Urinary bladder (tissue), 4 donors: ENCODE measurements at places on chromosomes 11 and 22. TPM values are rescaled to one million over a fixed set of nuclear protein-coding genes. Genes with fewer than 3 reads are reported as not detected.

DNA sequence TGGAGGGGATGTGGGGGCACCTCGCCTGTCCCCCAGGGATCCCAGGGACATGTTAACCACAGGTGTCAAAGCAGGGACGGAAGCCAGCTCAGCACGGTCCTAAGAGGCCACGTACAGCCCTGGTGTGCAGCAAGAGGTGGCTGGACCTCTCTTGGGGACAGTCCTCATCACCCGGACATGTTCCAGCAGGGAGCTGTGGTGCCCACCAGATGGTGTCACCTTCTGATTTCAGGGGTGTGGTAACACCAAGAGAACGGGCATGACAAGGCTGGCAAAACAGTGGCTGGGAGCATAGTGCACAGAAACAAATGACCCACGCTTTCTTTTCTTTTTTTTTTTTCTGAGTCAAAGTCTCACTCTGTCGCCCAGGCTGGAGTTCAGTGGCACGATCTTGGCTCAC lies 25.6 kb upstream of the COMT start:
- no peak for DNase-seq

DNA sequence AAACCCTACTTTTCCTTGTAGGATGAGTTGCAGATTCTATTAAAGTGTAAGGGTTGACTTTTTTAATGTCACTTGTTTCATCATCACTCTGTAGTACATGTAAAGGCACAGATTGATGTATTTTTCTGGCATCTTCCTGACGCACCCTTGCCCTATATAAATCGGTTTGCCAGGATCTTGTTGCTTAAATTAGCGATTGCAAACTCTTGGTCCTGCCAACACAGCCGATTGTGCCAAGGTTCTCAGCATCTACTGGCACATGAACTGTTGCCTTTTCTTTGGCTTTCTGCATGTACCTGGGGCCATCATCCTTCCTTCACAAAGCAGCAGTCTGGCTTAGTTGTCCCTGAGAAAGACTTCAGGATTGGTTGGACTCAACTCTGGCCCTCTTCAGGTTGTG lies 7.5 kb upstream of the LIN7C start:
- no peak for DNase-seq

DNA sequence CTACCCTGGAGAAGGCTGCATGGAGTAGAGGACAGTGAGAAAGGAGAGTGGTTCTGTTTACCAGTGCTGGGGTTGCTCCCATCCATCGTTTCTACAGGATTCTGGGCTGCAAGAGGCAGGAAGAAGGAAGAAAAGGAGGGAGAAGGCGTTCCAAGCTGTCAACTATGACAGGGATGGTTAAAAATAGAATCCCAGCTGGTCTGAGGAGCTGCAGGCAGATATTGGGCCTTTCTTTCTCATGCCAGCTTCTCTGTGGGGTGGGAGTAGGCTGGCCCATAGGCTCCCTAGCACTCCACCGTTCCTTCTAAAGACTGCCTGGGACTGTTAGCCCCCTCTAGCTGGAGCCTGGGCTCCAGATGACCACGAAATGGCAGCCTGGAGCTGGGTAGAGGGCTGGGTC lies 13.6 kb downstream of the CCKBR start:
- no peak for DNase-seq

DNA sequence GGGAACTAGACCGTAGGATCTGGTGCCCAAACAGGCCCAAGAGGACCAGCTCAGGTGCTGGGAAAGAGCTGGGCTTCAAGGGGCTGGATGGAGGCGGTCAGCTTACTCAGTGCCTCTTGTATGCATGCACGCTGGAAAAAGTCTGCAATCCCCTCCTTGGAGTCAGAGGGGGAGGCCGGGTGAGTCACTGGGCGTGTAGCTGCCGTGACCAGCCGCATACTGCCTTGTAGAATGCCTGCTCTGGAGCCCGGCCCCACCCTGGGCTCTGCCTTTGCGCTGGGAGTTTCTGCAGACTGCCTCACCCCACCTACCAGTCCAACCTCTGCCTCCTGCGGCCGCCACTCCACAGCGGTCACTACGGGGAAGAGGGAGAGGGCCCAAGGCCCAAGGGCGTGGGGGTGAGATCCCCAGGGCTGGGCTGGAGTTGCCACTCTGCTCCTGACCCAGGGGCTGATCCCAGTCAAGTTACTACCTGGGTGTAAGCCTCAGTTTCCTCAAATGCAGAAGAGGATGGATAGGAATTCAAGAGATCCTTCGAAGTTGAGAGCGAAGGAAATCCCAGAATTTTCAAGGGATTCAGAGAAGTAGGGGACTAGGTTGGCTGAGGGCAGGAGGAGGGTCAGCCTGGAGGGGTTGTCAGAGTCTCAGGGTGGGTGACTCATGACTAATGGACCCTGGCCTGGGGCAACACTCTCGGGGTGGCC lies 4.2 kb downstream of the MRGPRF start:
- no peak for DNase-seq

DNA sequence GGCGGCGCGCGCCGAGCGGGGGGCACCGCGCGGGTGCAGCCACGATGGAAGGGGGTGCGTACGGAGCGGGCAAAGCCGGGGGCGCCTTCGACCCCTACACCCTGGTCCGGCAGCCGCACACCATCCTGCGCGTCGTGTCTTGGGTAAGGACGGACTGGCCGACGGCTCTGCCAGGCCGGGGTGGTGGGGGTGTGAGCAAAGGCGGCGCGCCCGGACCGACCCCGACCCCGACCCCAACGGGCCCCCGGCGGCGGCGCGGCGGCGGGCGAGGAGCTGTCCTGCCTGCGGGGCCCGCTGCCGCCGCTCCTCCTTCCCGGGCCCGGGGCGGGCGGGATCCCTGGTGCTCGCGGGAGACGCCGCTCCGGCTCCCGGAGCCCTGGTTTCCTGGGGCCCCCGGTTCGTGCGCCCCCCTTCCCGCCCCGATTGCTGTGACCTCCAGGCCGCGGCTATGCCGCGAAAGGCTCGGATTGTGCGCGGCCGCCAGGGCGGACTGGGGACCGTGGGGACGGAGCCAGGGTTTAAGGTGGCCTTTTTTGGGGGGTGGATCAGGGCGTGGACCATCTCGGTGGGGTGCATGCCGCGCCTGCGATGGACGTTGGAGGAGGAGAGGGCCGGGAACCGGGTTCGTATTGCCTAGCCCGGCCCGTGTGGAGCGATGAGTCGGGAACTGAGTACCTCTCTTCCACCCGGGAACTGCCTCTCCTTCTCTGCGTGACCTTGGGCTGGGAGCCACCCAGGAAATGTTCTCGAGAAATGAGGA lies at the start of gene SYNGR1:
TSS of gene SYNGR1 (plus strand) at position 25 of the 760 bp plus-strand sequence. CDS start at position 45, 20 bp downstream.
- DNase-seq, result no peak

GRCh38 chr22:36807627-36808026 lies 9.2 kb downstream of the PVALB start:
- DNase-seq, result no peak

CARD18 gene
- total RNA-seq, result not detected

DNA sequence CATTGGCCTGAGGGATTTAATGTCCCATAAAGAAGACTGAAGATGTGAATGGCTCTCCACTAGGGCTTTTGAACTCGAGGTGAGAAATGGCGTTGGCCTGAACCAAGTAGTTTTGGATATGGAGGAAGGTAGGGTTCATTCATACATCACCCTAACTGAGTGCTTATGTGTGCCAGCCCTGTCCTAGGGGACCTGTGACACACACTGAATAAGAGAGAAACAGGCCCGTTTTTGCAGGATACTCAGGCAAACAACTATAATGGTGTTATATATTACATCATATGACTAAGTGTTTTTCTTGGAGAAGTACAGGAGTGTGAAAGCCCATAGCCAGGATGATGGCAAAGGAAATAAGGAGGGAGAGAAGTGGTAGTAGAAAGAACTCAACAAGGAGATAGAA lies 368.1 kb downstream of the TMEM135 start:
- DNase-seq, result no peak

- DNase-seq, result no peak
Observed at GRCh38 chr11:69912911-69913451, 93.8 kb upstream of the FGF3 start.

GRCh38 chr11:99571094-99571493 lies 550.3 kb downstream of the CNTN5 start:
- no peak for DNase-seq

SPON1 gene
- total RNA-seq, result 131 TPM

DNA sequence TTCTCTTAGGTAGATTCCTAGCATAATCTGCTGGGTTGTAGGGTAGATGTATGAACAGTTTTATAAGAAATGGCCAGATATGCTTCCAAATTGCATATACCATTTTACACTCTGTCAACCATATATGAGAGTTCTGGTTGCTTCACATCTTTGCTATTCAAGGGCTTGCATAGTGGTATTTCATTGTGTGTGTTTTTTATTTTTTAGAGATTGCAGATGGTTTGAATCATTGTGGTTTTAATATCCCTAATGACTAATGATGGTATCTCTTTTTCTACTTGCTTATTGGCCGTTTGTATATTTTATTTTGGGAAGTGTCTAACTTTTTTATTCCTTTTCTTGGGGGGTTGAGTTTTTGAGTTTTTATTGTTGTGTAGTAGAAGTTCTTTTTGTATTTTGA lies 26.9 kb downstream of the RNF214 start:
- DNase-seq, result no peak

GRCh38 chr22:24007253-24008021 lies 2.2 kb upstream of the GSTT4 start:
- no peak for DNase-seq

- no peak for DNase-seq
Observed at GRCh38 chr11:80782135-80782885, 1341.5 kb upstream of the TENM4 start.

DNA sequence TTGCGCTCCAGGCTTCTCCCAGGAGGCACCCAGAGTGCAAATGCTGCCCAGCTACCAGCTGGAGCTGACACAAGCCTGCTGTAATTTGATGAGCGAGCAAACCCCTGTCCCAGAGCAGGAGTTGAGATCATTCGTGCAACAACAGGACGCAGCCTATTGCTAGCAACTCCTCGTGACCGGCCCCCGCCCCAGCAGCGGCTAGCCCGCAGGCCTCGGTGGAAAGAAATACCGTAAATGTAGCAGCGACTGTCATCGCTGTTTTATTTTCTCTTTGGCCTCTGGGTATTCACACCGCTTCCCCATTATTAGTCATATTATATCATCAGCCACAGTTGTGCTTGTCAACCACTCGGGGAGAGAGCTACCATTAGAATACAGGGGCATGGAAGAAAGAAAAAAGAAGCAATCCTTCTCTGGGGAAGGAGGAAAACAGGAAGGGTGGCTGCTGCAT lies 59.2 kb upstream of the ATXN10 start:
- DNase-seq, result no peak

DNA sequence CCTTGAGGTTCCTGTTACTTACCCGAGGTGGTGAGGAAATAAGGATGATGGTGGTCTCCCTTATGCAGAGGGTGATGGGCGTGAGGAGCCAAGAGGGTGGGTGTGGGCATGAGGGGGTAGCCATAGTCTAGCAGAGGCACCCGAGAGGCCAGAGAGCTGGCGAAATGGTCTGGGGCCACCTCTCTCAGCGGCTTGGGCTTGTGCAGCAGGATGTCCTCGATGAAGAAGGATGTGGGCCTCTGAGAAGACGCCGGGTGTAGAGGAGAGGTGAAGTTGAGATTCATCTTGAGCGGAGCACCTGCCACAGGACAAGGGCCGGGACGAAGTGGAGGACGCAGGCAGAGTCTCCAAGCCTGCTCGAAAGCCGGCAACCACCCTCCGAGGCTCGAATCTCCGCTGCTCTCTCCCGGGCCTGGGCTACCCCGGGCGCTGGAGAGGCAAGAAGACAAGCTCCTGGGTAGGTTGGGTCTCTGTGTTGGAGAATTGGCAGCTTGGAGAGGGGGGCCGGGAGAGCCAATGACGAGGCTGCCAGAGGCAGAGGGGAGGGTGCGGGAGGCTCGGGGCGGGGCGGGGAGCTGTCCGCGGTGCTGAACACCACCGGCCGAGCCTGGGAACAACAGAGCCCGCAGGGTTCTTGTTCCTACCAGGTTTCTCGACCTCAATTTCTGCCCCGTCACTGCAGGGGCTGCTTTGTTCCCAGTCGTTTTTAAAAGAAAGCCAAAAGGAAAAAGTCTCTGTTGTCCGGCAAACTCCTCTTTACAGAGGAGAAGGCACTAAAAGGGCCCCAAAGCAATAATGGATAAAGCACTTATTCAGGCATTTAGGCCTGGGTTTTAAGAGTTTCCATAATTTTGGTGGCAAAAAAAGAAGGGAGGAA lies at the start of gene BSX:
TSS of gene BSX (minus strand) at position 447 of the 877 bp plus-strand sequence. CDS start at position 284, 163 bp downstream.
- DNase-seq, result no peak

- no peak for DNase-seq
Observed at GRCh38 chr22:17172029-17172833, 13.2 kb upstream of the HDHD5 start.

DNA sequence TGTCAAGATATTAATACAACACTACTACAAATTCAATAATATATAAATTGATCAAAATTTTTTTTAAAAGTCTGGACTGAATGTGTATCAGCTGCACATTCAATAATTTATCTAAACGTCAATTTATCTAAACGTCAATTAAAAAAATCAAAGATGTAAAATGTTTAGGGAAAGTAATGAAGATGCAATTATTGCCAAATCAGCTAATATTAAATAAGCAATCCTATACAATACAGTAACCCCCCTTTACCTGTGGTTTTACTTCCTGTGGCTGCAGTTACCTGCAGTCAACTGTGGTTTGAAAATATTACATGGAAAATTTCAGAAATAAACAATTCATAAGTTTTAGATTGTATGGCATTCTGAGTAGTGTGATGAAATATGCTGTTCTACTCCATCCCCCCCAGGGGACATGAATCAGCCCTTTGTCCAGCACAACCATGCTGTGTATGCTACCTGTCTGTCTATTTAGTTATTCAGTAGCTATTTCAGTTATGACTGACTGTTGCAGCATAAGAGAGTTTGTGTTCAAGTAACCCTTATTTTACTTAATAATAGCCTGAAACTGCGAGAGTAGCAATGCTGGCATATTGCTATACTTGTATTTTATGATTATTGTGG lies 72.2 kb downstream of the CWF19L2 start:
- no peak for DNase-seq

MICAL3 gene
- 31.8 TPM for total RNA-seq

KLHL35 gene
- total RNA-seq, result 1.7 TPM

DNA sequence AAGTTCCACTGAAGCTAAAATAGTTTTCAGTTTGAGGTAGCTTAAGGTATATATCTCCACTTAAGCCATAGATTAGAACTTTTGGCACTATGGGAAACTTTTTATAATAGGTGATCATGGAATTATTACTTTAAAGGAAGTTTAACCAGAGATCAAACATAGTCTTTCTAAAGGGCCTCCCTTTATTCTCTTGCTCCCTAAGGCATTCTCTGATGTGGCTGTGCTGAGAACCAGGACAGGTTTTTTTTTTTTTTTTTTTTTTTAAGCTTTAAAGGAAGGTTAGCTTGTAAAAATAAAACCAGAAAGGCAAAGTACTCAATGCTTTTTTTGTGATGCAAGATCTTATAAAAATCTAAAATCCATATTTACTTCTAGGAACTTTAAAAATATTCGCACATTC lies 2.9 kb upstream of the MRPL48 start:
- DNase-seq, result no peak

RAB39A gene
- 4.0 TPM for total RNA-seq
